ENCODE measurements at places on chromosomes 2 and 18.

DNA sequence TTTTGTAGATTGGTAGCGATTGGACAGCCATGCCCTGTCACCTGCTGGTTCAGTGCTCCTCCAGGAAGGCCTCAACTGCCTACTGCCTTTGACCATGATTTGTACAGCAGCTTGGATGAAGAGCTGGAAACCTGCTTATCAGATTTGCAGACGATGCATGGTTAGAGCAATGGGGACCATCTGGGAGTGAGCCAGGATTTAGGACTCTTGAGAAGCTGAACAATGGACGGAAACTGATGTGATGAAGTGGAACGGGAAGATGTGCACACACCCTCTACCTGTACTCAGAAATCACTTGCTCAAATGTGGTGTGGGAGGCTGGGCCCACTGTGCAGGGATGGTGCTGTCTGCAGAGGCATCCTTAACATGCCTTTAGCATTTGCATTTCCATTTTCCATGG lies 57.2 kb downstream of the NCK2 start:
- DNase-seq = no peak

DNA sequence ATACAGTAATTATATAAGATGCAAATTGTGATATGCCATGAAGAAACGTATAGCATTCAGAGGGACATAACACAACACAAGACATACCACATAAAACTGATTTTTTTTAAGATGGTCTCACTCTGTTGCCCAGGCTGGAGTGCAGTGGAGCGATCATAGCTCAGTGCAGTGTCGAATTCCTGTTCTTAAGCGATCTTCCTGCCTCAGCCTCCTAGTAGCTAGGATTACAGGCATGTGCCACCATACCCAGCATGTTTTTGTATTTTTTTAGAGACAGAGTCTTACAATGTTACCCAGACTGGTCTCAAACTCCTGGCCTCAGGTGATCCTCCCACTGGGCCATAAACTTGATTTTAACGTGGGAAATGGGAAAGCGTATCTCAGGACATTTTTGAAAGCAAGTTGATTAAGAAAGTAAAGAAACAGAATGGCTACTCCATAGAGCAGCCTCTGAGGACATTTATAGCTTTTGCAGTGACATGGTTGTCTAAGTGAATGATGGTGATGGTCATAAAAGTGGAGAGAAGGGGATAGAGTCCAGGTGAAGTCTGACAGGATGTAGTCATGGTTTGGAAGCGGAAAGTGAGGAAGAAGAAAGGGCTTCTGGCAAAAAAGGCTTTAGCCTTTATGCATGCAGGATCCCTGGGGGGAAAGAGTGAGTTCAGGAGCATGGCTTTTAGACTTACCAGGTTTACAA lies 2.4 kb downstream of the TSGA10 start:
- no peak for DNase-seq

DNA sequence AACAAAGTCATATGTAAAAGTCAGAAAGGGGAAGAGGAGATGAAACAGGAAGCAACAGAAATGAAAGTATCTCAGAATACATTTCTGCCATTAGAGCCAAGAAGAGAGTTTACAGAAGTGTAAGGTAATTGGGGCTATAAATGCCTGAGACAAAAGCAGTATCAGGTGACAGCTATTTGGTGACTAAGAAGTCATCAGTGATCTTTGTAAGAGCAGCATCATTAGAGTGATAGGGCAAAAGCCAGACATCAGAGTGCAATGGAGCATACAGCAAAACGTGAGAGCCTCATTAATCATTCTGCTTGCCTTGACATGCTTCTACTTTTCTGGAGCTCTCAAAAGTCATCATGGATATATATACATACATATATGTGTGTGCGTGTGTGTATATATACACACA lies 804.7 kb upstream of the PIK3C3 start:
- DNase-seq = no peak

GRCh38 chr2:124325667-124326440 lies 300.8 kb downstream of the CNTNAP5 start:
- DNase-seq = no peak

DNA sequence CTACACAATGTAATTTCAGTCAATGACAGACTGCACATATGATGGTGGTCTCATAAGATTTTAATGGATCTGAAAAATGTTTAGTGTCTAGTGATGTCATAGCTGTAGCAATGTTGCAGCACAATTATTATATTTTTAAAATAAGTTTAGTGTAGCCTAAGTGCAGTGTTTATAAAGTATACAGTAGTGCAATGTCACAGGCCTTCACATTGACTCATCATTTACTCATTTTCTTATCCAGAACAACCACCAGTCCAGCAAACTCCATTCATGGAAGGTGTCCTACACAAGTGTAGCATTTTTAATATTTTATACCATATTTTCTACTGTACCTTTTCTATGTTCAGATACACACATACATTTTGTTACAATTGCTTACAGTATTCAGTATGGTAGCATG lies 663.1 kb downstream of the ERBB4 start:
- no peak for DNase-seq

- no peak for DNase-seq
Observed at GRCh38 chr2:60549238-60549927, 4.1 kb downstream of the BCL11A start.

GRCh38 chr2:181421131-181421458 lies 36.1 kb upstream of the ITGA4 start:
- no peak for DNase-seq

- DNase-seq = no peak
Observed at GRCh38 chr2:8251291-8251690, 430.6 kb upstream of the ID2 start.

DNA sequence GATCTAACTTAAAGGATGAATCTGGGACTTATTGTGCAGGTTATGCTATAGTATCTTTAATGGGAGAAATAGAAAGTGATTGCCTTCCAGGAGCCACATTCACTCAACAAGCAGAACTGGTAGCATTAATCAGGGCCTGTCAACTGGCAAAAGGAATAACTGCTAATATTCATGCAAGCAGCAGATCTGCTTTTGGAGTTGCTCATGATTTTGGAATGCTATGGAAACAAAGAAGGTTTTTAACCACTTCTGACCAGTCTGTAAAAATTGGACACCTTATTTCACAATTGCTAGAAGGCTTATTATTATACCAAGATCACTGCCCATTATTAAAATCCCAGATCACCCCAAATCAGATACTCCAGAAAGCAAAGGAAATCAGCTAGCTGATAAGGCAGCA lies 200.4 kb downstream of the MREG start:
- no peak for DNase-seq

DNA sequence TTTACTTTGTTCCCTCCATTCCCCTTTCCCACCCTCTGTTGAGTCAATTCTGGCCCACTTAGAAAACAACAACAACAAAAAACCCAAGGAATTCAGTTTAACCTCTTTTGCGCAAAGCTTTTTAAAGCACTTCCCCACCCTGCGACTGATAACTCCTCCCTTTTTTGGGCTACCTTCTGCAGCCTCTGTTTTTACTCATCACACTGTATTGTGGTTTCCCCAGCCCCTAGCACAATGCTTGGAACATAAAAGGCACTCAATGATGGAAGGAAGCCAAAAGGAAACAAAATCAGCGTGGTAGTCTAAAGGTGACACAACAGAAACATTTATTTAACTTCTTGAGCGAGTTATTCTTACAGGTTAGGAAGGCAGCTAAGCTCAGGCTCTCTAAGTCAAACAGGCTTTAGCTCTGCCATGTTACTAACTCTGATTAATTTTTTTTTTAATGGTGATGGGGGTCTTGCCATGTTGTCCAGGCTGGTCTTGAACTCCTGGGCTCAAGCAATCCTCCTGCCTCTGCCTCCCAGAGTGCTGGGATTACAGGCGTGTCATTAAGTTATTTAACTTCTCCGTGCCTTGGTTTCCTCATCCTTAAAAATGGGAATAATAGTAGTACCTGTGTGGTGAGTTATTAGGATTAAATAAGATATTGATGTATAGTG lies 1.3 kb downstream of the CEP68 start:
- DNase-seq = no peak

- no peak for DNase-seq
Observed at GRCh38 chr2:85541753-85542457, 2.9 kb downstream of the MAT2A start.

DNA sequence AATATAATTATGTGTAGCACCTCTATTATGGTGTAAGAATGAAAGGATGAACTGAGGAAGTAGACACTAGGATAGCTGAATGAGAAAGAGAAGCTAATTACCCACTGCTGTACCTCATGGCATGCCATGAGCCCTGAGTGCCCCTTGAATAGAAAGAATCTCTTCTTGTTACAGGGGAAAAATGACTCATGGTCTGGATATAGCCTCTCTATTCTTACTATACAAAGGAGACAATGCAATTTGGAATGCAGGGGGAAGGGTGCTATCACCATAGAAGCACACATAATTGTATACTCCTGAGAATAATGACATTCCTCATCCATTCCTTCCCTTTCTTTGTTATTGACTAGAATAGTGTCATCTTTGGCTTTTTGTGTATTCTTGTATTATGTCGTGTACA lies 385.2 kb downstream of the CDH7 start:
- DNase-seq = no peak

- no peak for DNase-seq
Observed at GRCh38 chr2:60534892-60535684, 18.4 kb downstream of the BCL11A start.

DNA sequence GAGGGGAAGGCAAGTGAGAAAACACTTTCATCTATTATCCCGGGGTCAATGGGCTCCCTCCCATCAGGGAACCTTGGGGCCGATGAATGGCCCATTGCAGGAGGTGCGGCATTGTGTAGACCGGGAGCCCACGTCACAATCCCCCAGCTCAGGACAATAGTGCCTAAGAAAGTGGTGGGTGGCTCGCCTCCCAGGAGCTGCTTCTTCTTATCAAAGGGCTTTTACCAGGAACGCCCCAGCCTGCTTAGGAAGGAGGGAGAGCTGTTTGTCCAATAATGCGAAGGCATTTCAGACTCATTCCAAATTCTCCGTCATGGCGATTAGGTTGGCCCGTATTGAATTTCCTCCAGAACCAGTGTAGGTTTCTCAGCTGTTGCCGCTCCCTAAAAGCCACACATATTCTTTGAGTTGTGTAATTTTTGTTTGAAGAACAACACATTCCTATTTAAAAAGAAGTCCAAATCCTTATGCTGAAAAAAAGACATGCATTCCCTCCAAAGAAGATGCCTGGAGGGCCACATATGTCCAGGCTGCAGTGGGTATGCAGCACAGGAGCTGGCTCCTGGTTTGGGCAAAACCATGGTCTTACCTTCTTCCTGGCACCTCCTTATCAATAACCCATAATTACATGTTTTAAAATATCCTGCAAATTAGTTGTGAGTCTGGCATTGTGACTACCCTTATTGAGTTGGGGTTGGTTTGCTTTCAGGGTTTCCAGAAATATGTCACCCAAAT lies 264.7 kb downstream of the MYCN start:
- DNase-seq = no peak

GRCh38 chr18:13813271-13813849 lies 10.6 kb upstream of the MC5R start:
- peak; percentile 46 for DNase-seq

DNA sequence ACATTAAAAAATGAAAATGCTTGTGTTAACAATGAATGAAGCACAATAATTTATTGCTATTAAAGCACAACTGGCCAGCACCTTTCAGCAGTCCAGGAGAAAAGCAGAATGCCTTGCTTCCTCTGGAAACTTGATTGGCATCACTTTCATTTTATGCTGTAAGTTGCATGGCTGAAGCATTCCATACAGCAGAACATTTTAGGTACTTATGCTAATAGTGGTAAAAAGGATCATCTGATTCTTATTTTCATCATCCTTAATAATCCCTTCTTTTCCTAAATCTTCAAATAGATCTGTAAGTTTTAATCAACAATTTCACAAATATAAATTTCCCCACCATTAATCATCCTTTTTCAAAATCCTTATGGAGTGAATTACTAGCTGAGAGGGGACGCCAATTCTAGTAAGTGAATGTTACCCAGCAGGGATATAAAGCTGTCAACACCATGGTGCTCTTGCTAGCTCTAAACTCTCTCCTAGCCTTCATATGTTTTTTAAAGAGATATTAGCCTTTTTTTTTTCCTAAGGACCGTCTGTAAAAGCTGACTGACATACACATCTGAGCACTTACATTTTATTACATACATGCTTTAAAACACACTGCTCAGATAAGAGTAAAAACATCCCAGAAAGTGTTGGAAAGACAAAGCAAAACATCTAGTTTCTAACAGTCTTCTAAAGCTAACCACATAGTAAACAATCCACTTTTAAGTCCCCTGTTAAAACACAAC lies 5.3 kb downstream of the SATB2 start:
- DNase-seq = no peak
